ENCODE measurements at places on chromosomes 3 and 15.
A peak's percentile ranks its signal among the peaks of the same experiment; 100 is the strongest.

DNA sequence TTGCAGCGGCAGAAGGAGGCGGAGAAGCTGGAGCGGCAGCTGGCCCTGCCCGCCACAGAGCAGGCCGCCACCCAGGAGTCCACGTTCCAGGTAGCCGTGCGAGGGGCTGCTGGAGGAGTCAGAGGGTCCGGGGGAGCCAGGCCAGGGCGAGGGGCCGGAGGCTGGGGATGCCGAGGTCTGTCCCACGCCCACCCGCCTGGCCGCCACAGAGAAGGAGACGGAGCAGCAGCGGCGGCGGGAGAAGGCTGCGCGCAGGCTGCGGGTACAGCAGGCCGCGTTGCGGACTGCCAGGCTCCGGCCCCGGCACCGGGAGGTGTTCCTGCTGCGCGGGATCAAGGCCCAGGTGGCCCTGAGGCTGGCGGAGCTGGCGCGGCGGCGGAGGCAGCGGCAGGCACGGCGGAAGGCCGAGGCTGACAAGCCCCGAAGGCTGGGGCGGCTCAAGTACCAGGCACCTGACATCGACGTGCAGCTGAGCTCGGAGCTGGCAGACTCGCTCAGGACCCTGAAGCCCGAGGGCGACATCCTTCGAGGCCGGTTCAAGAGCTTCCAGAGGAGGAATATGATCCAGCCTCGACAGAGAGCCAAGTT lies 625.0 kb downstream of the MCTP2 start:
- no peak for DNase-seq

DNA sequence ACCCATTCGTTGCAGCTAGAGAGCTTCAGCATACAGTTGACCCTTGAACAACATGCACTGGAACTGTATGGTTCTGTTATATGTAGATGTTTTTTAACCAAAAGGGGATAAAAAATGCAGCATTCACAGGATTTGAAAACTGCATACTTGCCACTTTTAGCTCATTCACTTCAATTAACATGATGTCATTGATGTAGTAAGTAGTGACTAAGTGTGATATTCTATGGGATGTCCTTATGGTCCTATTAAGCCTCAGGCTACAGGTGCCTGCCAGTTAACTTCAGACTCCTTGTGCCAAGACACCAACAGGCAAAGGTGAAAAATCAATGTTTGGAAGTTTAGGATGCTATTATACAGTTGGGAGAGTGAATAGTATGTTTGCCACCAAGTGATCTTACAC lies 553.6 kb upstream of the NECTIN3 start:
- no peak for DNase-seq

DNA sequence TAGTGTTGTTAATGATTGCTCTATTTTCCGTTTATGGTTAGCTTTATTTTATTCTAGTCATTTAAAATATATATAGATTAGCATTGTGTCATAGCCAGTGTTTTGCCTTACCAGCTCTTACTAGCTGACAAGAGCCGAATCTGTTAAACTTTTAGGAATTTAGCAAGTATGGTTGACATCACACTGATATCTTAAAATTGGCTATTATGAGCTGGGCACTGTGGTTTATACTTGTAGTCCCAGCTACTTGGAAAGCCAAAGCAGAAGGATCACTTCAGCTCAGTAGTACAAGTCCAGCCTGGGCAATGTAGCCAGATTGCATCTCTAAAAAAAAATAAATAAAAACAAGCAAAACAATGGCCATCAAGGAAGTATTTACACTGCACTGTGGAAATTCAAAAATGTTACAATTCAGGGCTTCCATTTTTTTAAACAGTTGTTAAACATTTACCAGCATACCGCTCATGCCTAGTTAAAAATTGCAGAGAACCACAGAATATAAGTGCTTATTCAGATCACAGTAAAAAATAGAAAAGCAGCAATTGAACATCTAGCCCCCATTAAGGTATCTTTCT lies 208.4 kb upstream of the CGNL1 start:
- DNase-seq: no peak

DNA sequence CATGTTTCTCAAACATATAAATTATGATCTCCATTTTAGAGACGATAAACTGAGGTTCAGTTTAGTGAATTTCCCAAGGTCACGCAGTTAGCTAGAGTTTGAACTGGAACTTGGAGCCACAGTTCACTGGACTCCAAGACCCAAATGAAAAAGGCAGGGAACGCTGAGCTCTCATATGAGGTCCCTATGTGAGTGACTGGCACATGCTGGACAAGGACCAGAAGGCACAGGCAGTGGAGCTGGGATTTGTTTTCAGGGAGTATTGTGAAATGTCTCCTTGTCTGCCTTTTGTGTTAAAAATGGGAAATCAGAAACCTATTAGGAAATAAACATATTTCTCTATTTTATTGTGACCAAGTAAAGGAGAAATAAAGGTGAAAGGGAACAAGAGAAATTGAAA lies 63.5 kb downstream of the MESD start:
- no peak for DNase-seq

DNA sequence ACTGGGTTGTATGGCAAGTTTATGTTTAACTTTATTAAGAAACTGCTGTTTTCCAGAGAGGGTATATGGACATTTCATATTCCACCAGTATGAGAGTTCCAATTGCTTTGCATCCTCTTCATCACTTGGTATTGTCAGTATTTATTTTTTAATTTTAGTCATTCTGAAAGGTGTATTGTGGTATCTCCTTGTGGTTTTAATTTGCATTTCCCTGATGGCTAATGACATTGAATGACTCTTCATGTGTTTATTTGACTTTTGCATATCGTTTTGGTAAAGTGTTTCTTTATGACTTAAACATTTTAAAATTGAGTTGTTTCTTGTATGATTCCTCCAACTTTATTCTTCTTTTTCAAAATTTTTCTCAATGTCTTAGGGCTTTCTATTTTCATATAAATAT lies 44.4 kb downstream of the IL1RAP start:
- no peak for DNase-seq

DNA sequence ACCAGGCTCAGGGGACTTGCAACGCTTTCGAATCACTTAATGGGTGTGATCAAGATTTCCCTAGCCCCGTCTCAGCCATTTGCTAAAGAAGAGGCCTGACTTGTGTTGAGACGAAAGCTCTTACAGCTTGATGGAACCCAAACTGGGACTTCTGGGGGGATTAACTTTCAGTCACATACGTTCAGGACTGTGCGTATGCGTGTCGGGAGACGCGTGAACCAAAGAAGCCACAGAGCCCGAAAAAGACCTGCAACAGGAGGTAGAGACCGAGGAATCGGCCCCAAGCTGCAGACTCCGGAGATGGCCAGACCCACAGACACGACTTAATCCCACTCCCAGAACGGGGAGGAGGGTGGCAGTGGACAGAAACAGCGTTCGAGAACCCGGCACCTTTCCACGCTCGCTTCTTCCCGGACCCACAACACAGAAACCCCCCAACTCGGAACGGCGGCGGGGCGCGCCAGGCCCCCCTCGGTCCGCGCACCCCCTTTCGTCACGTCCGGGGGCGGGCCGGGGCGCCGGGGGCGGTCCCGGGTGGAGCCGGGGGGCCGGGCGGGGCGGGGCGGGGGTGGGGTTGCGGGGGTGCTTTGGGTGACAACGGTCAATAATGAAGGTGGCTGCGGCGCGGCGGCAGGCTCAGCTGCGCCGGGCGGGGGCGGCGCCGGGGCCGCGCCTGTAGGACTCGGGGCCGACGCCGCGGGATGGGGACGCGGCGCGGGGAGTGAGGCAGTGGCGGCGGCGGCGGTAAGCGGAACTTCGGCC lies at the start of gene ATP11B:
ATP11B (plus strand) TSS at position 604 of the 762 bp plus-strand sequence. CDS start 256 bp downstream, outside the sequence.
- peak; percentile 75 for DNase-seq

Measured in SW 1271 (cell line).